ENCODE measurements at places on chromosomes 16 and 17.

- no peak for DNase-seq
These were observed 6.2 kb upstream of the ELAC2 start for GRCh38 chr17:13024016-13024415.

DNA sequence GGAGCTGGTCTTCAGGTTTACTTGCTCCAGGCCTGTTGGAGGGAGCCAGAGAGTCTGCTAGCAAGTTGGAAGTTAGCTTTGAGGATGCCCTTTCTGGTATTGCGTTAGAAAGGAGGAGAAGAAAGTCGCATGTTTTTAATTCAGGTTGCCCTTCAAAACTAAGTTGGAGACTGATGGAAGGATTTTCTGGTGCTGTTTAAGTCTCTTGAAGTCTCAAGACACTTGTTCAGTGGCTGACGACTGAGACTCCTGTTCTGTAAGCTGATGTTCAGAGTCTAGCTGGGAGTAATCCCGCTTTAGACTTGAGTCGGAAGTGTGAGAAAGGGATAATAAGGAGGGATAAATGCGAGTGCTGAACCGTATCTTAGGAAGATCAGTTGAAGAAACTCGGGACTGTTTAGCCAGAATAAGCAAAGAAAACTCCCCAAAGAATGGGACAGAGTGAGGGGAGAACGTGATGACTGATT lies 740 bp downstream of the AATF start:
- no peak for DNase-seq

DNA sequence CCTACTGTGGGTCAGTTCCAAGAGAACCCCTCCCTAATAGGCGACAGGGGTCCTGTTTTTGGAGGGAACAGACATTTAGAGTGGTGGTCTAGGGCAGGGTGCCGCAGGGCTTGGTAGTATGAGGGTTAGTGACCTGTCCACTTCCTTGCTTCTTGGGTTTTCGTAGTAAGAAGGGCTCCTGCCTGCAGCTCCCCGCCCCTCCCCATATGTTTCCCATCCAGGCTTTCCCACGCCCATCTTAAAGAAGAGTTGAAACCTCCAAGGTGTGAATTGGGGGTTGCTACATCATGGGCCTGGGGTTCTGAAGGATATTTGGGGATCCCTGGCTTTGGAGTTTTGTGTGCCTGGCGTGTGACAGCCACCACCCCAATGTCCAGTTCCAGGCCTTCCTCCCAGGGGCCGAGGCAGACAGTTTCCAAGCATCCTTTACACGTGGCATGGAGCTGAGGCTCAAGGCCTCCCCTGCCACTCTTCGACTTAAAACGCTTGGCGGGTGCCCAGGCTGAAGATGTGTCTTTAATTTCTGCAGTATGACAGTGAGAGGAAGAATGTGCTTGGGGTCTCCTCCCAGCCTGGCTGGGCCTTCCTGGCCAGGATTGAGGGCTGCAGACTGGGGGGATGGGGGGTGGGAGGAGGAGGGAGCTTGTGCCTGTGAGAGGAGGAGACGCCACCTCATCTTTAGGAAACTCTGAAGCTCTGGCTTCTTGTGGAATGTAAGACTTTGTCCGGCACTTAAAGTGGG lies 2.3 kb upstream of the COL1A1 start:
- DNase-seq = no peak

DNA sequence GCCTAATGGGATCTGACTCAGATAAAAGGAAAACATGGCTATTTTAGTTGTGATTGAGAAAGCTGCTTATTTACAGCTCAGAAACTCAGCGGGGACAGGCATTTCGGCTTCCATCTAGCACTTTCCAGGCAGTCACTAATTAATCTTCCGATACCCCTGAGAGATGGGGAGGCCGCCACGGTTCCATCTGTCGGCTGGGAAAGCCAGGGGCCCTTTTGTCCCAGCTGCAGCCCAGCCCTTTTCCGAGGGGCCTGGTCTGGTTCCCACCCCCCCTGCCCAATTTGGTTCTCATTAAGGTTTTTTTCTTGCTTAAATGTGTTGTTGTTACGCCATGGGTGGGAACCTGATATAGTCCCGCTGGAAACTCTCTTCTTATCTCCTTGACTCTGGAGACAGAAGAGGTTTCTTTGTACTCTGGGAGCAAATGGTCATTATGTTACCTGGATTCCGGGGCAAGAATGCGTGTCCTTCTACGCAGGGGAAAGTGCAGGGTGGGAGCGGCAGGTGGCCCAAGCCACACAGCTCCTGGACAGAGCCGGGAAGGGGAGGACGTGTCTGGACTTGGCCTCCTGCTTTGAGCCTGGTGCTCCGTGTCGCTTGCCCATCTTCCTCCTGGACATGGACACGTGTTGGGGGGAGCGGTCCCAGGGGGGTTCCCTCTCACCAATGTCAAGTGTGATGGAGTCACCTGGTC lies 50.9 kb upstream of the GSE1 start:
- no peak for DNase-seq

DNA sequence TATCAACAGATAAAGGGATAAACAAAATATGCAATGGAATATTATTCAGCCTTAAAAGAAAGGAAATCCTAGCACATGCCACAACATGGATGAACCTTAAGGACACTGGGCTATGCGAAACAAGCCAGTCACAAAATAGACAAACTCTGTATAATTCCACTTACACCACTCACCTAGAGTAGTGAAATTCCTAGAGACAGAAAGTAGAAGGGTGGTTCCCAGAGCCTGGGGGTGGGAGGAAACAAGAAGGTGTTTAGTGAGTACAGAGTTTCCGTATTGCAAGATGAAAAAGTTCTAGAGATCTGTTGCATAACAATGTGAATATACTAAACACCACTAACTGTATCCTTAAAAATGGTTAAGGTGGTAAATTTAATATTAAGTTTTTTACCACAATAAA lies 10.0 kb downstream of the SPOP start:
- DNase-seq = no peak

DNA sequence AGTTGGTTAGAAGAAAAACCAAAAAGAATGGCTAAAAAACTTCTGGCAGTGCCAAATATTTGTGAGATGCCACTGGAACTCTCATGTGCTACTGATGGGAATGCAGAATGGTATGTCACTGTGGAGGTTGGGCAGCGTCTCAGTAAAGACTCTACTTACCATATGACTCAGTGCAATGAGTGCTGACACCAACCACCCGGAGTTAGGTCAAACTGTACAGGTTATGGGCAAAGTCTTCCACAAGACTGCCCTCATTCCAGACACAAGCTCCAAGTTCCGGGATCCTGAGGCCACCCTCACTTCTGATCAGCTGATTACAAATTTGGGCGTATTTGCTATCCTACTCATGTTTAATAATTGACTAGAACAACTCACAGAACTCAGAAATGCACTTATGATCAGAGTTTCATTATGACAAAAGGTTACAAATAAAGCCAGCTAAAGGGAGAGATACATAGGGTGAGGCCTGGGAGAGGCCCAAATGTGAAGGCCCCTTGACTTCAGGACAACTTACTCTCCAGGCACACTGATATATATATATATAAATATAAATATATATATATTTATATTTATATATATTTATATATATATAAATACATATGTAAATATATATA lies 114.9 kb downstream of the TRIM37 start:
- DNase-seq = no peak
